ENCODE measurements at places on chromosomes 3 and 15.

- peak; percentile 23 for DNase-seq
Measured at GRCh38 chr3:24067483-24067882, 122.4 kb downstream of the NR1D2 start.

DNA sequence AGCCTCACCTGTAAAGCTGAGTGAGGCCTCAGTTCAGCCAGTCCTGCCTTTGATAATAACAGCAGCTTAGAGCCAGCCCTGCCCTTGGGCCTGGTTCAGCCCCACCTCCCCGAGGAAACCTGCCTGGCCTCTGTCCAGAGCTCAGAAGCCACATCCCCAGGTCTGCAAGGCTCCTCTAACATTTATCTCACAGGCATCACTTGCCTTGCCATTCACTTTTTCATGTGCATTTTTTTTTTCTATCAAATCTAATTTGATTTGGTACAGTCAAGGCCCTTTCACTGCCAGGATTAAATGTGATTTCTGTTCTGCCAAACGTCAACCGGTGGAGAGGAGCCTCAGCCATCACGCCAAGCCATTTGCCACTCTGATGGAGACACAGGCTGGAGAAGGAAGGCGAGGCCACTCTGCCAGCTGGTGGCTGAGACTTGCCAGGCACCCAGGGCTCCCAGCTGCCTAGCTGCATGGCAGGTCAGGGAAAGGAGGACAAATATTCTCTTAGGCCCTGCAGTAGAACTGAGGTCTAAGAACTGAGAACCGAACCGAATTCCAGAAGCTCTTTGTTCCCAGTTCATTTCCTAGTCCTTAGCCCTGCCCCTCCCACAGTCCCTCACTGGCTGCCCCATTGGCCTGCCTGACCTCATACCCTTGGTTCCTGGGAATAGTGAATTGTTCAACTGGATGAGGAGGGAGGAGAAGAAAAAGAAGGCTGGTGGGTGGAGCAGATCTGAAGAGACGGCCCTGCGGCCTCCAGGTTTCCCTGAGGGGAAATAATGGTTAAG is 76.4 kb downstream of the SPSB4 start:
- DNase-seq = no peak

DNA sequence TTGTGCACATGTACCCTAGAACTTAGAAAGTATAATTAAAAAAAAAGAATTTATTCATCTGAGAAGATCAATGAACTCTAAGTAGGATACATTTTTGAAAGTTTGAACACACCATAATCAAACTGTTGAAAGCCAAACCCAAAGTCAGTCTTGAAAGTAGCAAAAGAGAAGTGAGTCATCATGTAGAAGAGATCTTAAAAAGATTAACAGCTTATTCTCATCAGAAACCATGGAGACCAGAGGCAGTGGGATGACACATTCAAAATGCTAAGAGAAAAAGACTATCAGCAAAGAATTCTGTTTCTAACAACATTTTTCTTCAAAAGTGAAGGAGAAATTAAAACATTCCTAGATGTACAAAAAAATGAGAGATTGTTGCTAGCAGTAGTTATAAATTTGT is 60.7 kb downstream of the TIMP4 start:
- no peak for DNase-seq

GRCh38 chr3:70635301-70635700 is 322.9 kb upstream of the MDFIC2 start:
- DNase-seq = no peak

DNA sequence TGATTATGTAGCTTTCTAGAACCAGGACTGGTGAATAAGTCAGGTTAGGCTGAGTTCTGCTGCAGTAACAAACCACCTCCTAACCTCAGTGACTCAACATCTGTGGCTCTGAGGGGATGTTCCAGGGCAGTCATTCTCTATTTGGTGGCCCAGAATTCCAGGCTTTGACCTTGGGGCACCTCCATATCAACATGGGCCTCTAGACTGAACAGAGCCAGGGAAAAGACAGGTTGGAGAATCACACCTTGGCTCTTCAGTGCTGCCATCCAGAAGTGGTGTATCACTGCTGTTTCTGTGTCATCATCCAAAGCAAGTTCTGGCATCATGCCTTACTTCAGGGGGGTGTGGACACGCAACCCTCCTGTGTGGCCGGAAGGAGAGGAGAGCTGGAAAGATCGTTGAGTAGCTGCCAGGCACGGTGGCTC is 15.3 kb downstream of the ZBTB47 start:
- DNase-seq = no peak

- DNase-seq = no peak
Measured at GRCh38 chr3:45715945-45716344, 26.7 kb downstream of the SACM1L start.

DNA sequence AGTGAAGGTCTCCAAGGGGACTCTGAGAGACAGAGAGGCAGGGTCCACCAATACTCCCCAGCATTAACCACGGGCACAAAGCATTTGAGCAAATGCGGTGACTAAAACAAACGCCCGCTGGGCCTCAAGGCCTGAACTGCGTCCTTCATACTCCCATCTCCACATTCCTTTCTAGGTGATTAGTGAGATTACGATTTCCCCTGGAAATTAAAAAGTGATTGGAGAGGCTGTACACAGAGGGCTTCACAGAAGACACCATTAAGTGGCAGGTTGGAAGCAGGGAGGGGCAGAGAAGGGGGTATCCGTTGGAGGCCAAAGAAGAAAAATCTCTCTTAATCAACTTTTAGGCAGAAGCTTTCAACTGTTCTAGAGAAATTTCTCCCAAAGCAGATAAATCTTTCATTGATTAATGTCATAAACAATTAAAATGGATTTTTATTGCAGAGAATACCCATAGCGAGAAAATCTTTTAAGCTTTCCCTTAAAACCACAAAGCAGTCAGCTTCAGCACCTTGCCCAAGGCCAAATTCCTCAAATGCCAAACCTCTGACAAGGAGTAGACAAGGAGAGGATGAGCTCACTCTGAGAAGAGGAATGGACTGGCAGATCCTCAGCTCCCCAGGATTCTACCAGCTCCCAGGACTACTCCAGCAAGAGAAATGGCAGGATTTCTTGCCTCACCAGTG is 38.2 kb downstream of the MB21D2 start:
- no peak for DNase-seq

- DNase-seq = no peak
Measured at GRCh38 chr3:7854266-7854665, 647.4 kb upstream of the LMCD1 start.

DNA sequence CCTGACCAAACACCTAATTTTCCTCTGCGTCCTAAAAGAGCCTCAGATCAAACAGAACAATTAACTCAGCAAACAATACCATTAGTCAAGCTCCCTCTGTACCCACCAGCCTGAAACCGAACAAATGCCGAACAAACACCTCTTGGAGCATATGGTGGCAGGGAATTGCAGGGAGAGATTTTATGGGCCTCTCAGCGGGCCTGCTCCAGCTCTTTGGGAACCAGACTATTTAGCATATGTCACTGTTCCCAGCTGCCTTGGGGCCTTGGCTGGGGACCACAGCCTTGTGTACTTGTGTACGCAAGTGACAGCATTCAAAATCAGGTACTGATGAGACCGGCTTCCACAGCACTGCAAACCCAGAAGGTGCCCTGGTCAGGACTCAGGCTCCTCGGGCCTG is 388.8 kb upstream of the PPP2R3A start:
- no peak for DNase-seq

DNA sequence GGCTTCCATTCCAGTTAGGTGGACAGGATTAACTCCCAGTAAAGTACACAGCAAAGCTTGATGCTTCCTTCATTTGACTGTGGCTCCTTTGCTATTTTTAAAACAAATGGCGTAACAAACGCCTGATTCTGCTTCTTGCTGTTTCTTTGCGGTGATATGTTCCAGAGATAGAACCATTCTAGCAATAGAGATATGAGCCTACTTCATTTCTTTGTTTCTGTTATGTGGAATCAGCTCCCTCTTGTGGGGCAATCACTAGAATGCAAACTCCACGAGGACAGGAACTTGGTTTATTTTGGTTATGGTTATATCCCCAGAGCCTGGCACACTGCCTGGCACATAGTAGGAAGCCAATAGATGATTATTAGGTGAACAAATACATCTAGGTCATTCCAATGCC is 122.6 kb upstream of the SLC6A11 start:
- no peak for DNase-seq

DNA sequence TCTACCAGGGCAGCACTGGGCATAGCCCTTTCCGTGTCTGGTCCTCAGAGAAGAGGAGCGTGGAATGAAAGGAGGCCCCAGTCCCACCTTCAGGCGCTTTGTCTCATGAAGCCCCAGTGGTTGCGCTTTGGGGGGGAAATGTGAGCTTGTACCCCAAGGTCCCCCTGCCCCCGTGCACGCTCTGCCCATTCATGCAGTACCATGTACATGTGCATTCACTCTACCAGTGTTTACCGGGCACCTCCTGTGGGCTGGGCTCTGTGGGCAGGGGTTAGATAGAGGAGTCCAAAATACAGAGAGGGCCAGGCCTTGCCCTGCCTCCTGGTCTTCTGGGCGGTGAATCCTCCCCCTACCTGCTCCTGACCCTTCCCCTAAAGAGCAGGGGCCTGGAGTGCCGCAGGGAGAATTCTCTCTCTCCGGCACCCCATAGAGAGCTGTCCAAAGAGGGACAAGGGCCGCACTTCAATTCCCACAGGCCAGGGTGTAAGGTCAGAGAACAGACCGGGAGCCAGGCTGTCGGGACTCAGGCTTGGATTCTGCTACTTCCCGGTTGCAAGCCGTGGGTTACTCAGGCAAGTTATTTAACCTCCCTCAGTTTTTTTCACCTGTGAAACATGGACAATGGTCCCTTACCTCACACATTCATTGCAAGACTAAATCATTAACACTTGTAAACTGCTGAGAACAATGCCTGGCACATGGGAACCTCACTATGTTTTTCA is 153.4 kb downstream of the MEGF11 start:
- DNase-seq = no peak

All from suppressor macrophage (primary cell).